ENCODE measurements at places on chromosomes 5 and 9. TPM values are rescaled to one million over a fixed set of nuclear protein-coding genes. Genes with fewer than 3 reads are reported as not detected.

The AHRR gene
- under 0.01 TPM for total RNA-seq

The ERAP2 gene
- total RNA-seq = 7.7 TPM

The RANBP17 gene
- 14.3 TPM for total RNA-seq

The RABEPK gene
- total RNA-seq = 17.1 TPM

The PCDHB12 gene
- 7.2 TPM for total RNA-seq

The ZMYND19 gene
- 10.7 TPM for total RNA-seq

The GDA gene
- total RNA-seq = 0.27 TPM

The INSL4 gene
- total RNA-seq = not detected

The TMEM252 gene
- total RNA-seq = not detected

The SPEF2 gene
- total RNA-seq = 5.5 TPM

The GKAP1 gene
- total RNA-seq = 18.5 TPM

The ASPN gene
- total RNA-seq = 96.9 TPM

The SLCO6A1 gene
- total RNA-seq = not detected

The ELP1 gene
- total RNA-seq = 13.9 TPM

The GLDC gene
- not detected for total RNA-seq

The INSL6 gene
- not detected for total RNA-seq

The OGN gene
- total RNA-seq = 93.3 TPM

The MEF2C gene
- 51.4 TPM for total RNA-seq

The ARHGEF28 gene
- 4.9 TPM for total RNA-seq

The ST6GALNAC4 gene
- 22.8 TPM for total RNA-seq

The FAM53C gene
- 27.8 TPM for total RNA-seq

The FBP2 gene
- not detected for total RNA-seq

The F2RL1 gene
- 0.55 TPM for total RNA-seq

The PCDHGA2 gene
- 2.8 TPM for total RNA-seq

The SHB gene
- 6.8 TPM for total RNA-seq

The FOXD4L6 gene
- total RNA-seq = not detected

The ADGRD2 gene
- not detected for total RNA-seq

The CYSRT1 gene
- total RNA-seq = not detected

The STING1 gene
- total RNA-seq = 14.6 TPM

The CATSPER3 gene
- total RNA-seq = not detected

The SLC30A5 gene
- 37.2 TPM for total RNA-seq

The RELL2 gene
- 2.5 TPM for total RNA-seq

The PAIP1 gene
- 123 TPM for total RNA-seq

The CAMK4 gene
- 2.3 TPM for total RNA-seq

The TAF11L5 gene
- total RNA-seq = not detected

The GFM2 gene
- total RNA-seq = 16.0 TPM

The FAM221B gene
- total RNA-seq = not detected

The FER gene
- total RNA-seq = 36.7 TPM

The DRD1 gene
- total RNA-seq = not detected

The DNAJC21 gene
- total RNA-seq = 40.6 TPM

The NDUFAF2 gene
- total RNA-seq = 41.5 TPM

The TOR1B gene
- 22.9 TPM for total RNA-seq

The AMACR gene
- 10.4 TPM for total RNA-seq
